ENCODE measurements at places on chromosomes 3 and 15.

- no peak for DNase-seq
Measured at GRCh38 chr15:85583442-85583841, 203.0 kb downstream of the AKAP13 start.

GRCh38 chr3:122077293-122078234 is 22.4 kb downstream of the CD86 start:
- DNase-seq, result no peak

- DNase-seq, result no peak
Measured at GRCh38 chr15:56984681-56985481, 66.4 kb downstream of the TCF12 start.

DNA sequence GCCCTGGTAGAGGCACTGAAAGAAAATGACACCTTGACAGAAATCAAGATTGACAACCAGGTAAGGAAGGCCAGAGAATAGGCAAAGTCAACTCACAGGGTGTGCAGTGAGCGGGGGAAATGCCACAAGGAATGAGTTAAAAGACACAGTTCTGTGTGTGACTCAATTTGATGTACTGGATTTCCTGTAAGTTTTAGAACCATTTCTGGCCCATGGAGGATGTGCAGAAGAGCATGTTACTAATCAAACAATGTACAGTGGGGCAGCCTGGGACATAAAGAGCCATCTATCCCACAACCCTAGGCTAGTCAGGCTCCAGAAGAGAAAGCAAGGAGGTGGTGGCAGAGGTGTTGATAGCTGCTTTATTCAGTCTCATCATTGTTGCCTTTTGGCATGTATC is 31.2 kb upstream of the TMOD3 start:
- no peak for DNase-seq

DNA sequence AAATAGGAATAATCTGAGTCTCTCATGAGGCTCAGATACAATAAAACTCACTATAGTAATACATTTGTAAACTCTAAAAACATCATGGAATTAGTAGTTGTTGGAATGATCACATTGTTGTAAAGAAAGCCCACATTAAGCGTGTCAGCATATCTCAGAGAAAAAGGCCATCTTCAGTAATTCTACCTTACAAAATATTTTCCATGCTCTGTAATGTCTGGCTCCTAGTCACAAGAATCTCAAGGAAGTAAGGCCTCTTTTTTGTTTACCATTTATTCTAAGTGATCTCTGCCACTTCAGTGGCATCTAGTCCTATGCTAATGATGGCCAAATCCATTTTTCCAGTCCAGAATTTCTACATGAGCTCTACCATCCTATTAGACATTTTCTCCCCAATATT is 240.2 kb upstream of the ZNF717 start:
- DNase-seq, result no peak

DNA sequence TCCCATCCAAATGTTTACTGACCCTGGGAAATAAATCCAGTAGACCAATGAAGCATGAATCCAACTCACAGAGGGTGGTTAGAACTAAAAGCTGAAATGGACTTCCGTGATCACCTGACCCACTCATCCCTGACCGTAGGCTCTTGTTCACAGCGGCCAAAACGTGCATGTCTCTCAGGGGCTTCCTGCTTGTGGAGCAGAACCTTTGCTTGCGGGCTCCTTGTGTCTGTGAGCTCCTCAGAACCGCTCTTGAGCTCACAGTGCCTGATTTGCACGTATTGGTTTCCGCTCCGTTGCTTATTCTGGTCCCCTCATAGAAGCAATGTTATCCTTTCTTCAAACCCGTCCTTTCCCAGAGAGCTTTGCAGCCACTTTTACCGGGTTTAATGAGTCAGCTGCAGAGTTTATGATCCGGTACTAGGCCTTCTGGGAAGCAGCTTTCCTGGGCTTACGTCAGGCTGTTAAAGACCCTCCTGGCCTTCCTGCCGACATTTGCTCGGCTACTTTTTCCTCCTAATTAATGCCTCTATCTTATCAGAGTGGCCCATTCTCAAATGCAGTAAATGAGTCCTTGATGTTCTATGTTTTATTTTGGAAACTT is 35.4 kb downstream of the LIPC start:
- DNase-seq, result no peak

DNA sequence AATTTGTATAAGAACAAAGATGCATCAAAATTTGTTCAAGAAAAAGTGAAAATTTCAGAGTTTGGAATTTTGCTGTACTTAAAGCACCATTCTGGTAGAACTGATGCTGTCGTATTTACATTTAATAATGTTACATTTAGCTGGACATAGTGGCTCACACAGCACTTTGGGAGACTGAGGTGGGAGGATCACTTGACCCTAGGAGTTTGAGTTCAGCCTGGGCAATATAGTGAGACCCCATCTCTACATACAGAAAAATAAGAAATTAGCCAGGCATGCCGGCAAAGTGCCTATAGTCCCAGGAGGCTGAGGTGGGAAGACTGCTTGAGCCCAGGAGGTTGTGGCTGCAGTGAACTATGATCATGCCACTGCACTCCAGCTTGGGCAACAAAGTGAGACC is 51.5 kb upstream of the SKIL start:
- DNase-seq, result no peak

GRCh38 chr3:39806820-39807219 is 2.6 kb upstream of the MYRIP start:
- DNase-seq, result no peak

GRCh38 chr3:161171113-161171512 is 50.0 kb upstream of the NMD3 start:
- DNase-seq, result no peak

- DNase-seq, result no peak
Measured at GRCh38 chr3:120052225-120052624, 42.0 kb downstream of the GSK3B start.

GRCh38 chr15:73950479-73950830 is 24.2 kb downstream of the LOXL1 start:
- DNase-seq, result no peak

DNA sequence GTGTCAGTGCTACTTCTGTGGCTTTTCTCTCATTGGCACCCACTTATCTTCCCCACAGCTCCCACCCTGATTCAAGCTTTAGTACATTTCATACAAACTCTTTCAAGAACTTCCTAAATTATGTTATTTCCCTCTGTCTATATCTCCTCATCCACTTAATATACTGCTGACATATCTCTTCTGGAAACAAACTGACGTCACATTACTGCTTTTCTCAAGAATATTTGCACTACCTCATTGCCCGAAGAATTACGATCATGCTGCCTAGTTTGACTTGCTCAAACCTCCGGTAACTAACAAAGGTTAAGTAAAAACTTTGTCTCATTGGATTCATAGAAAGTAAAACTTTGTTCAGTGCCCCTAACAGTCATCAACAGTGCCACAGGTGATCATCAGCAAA is 76.5 kb downstream of the STAC start:
- no peak for DNase-seq

- DNase-seq, result no peak
Measured at GRCh38 chr3:12470111-12470510, 14.2 kb upstream of the TSEN2 start.

DNA sequence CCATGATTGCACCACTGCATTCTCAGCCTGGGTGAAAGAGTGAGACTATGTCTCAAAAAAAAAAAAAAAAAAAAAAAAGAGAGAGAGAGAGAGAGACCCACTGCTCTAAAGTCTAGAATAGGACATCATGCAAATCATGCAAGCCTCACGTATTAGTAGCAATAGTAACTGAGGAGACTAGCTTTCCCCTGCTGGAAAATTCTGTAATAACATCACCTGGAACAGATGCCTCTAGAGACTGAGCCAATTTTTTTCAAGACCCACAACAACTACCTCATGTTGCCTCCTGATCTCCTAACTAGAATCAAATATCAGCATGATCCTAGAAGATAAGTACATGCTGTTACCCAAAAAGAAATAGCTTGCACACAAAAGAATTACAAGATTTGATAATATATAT is 461.9 kb downstream of the AGBL1 start:
- no peak for DNase-seq

- DNase-seq, result no peak
Measured at GRCh38 chr15:40511472-40512133, 40.8 kb downstream of the CHST14 start.

GRCh38 chr15:59543721-59544547 is 67.6 kb upstream of the GCNT3 start:
- no peak for DNase-seq

- no peak for DNase-seq
Measured at GRCh38 chr15:33066584-33066983, 127.9 kb downstream of the FMN1 start.

DNA sequence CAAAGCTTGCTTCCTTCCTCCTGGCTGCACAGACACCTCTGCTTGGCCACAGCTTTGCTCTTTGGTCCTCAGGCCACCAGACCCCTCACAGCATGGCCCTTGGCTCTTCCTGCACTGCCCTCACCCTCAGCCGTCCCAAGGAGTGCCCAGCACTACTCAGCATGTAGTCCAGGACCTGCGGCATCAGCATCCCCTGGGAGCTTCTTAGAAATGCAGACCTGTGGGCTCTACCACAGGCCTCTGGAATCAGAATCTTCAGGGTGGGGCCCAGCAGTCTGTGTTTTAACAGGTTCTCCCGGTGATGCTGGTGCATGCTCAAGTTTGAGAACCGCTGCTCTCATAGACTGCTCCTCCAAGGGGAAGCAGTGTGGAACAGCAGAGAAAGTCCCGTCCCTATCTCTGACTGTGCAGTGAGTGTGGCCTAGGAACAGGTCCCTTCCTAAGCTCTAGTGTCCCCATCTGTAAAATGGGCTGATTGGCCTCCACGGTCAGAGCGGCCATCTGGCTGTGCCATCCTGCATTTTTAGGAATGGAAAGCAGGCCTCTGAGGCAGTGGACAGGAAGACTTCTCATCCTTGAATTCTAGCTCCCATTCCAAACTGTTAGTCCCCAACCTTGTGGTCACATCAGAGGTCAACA is 36.6 kb downstream of the GOLGA6A start:
- DNase-seq, result no peak
